Chondrocyte (in vitro differentiated cells): ENCODE measurements at places on chromosomes 13 and 19. TPM values are rescaled to one million over a fixed set of nuclear protein-coding genes. Genes with fewer than 3 reads are reported as not detected.

GRCh38 chr19:6811906-6812305, 39.4 kb downstream of the VAV1 start:
- H3K27ac ChIP-seq = no peak overlapping the region
- peaks cover 8% of the 10 kb centered on the region for H3K27me3 ChIP-seq
- DNase-seq = no peak
- no peak overlapping the region for H3K4me3 ChIP-seq
- H3K36me3 ChIP-seq = peaks cover 4% of the 10 kb centered on the region
- peaks cover 4% of the 10 kb centered on the region for H3K4me1 ChIP-seq

The EPN1 gene
- 105 to 127 TPM (median 124 TPM) in 3 replicates for total RNA-seq

The IFNL1 gene
- not detected in 3 replicates for total RNA-seq

The UBE2L5 gene
- not detected in 3 replicates for total RNA-seq
